ENCODE measurements at places on chromosomes 5 and 9.

DNA sequence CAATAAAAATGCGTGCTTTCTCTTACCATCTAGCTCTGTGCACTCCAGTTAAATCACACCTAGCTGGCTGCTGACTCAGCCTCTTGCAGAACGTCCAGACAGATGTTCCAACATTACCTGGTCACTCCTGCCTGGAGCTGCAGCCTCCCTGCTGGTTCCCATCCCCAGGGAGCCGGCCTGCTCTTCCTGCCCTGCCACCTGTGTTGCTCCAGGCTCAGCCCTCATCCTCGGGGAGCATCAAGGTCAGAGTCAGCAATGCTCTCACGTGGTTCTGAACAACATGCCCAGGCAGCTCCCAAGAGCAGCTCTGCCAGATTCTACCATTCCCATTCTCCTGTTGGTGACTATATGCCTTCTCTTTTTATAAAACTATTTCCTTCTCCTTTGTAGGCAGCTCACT lies 81.3 kb downstream of the GADD45G start:
- DNase-seq: no peak

GRCh38 chr9:90946982-90947381 lies 145.4 kb downstream of the SYK start:
- no peak for DNase-seq

DNA sequence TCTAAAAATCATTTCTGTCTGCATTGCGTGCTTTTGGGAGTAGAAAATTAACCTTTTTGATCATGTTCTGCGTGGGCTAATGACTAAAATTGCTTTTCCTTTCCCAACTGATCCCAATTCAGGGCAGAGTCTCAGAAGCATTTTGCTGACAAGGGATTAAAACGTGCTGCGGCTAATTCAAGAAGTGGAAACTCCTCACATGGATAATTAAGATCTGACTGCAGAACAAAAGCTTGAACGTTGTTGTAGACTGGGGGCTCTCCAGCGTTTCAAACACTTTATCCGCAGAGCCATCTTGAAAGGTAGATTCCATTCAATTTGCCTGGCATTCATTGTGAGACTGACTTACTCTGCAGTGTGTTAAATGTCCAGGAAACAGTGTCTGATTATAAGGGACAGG lies 485.3 kb upstream of the DMAC1 start:
- DNase-seq: no peak

DNA sequence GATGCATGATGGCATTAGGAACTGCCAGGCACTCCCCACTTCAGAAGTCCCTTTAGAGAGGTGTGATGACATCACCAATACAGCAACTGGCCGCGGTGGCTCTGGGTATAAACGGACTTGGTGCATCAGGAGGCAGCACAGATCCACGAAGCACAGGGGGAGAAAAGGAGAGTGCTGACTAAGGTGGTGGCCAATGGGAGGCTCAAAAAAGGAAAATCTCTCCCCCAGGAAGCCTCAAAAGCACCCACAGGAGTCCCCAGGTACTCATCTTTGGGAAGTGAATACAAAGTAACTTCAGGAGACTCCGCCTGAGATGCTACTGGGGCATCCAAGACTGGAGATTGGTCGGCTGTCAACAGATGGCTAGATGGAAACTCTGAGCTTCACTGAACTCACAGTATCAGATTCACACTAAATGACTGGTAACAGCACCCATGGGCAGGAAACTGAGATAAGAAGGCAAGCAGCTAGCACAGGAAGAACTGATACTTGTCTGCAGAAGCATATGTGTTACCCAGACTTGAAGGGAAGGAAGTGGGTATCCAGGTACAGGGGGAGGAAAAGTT lies 7.6 kb downstream of the TTC39B start:
- no peak for DNase-seq

DNA sequence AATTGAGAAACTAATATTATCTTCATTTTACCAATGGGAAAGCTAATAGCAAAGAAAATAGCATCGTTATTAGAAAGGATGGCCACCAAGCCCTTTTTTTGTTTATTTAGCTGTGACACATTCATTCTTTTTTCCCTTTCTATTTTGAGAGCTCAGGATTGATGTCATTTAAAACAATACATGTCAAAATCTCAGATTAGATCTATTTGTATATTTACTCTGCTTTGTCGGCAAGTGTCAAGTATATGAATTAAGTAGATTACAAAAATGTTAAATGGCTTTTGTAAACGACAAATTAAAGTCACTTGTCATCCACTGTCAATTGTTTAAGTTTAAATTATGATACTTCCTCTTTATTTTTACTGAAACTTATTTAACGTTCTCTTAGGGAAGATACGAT lies 118.9 kb downstream of the PAM start:
- no peak for DNase-seq

DNA sequence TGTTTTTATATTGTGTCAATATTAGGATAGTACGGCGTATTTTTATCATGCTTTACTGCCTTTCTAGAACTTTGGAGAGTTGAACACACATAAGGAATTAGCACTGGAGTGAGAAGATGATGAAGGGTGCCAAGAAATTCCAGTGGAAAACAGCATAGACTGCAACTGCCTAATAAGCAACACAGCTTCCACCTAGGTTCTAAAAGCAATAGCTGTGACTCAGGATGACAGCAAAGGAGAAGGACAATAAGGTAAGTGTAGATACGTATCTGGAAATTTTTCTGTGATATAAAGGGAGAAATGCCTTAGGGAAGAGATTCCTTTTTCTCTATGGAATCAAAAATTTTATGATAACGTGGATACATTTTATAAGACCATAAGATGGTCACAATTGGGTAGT lies 7.4 kb downstream of the PTPRD start:
- DNase-seq: no peak

GRCh38 chr5:113163328-113163727 lies 186.7 kb downstream of the DCP2 start:
- DNase-seq: no peak

DNA sequence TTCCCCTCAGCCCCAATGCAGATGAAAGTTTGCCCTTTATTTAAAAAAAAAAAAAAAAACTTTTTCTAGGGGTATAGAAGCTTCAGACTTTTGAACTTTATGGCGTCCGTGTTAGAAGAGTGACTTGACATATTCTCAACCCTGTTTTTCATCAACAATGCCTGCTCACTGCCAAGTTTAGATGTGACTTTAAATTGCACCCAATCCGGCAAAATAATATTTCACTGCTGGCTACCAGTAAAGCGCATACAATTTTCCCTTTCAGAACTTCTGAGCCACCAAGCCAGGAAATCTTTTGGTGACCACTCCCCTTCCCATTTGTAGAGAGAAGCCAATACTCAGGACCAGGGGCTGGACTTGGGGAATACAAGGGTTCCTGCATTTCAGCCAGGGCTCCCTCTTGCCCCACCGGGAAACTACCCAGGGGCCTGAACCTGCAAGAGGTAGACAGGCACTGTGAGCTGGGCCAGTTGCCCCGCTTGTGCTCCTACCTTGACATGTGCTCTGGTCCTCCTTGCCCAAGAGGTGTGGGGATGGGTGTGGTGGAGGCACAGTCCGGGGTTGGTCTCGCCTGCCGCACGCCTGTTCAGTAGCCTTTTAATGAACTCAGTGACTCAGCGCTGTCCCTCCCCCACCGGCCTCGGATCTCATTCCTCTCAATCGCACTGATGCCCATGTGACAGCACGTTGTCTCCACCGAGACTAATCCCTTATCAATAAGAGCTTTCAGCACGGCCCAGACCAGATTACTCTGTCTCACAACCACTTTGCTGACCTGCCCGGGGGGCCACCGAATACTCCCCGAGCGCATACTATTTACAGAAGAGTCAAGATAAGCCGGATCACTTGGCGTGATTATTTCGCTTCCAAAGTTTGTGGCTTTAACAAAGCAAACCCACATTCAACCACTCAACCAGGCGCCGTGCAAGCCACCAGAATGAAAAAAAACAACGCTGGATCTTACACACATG lies 226.4 kb downstream of the DCP2 start:
- no peak for DNase-seq

GRCh38 chr5:26889815-26890214 lies 148.6 kb downstream of the CDH9 start:
- DNase-seq: no peak

GRCh38 chr5:81749561-81750307 lies 1.2 kb downstream of the SSBP2 start:
- DNase-seq: peak; percentile 30

DNA sequence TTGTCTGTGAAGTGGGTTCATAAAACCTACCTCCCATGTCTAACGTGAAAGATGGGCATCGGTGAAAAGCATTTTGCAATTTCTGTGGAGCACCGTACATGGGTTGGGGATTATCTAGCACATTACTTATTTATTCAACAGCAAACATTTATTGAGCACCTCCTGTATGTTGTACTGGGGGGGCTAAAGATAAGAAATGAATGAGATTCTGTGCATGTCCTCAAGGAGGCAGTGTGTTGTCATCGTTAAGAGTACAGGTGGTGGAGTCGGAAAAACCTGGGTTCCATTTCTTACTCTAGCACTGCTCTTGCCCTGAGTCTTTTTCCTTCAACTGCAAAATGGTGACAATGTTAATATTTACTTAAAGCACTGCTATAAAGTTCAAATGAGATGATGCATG lies 30.4 kb upstream of the DENND1A start:
- DNase-seq: no peak

DNA sequence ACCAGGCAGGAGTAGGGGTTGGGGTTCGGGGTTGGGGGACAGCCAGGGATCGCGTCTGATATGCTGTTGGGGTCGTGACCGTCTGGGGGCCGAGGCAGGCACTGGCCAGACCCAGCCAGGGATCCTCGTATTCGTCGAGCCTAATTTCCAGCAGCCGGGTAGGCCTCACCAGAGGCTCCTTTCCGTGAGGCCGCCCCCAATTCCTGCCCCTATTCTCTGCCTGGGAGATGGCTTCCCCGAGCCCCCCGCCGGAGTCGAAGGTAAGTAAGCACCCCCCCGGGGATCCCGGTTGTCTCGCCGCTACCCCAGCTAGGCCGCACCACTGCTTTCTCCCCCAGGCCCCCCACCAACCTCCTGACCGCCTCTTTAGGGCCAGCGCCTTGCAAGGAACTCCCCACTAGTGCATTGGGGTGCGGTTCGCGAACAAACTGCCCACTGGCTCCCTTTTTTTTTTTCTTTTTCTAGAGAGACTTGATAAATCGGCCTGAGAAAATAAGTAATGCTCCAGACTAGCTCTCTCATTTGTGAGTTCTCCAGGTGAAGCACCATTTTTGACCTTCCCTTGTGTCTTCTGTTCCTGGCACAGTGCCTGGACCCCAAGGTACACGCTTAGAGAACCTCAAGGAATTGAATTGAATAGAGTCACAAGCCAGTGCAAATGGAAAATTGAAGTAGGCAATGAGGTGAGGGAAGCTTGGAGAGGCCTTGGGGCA lies 435 bp downstream of the ZNF189 start:
- no peak for DNase-seq

DNA sequence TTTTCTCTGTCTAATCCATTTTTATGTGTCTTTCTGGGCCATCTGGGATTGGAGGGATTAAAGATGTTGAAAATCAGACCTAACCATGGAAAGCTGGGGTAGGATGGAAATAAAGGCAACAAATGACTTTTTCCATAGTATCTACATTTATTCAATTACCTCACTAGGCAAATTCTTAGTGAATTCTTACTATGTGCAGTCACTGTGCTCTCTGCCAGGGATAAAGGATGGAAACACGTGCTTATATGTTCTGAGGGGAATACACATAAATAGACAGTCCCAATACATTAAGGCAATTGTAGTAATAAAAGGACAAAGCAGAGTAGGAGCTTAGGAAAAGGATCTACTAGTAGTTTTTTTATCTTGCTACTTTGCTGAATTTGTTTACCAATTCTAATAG lies 214.2 kb downstream of the PRR16 start:
- no peak for DNase-seq

DNA sequence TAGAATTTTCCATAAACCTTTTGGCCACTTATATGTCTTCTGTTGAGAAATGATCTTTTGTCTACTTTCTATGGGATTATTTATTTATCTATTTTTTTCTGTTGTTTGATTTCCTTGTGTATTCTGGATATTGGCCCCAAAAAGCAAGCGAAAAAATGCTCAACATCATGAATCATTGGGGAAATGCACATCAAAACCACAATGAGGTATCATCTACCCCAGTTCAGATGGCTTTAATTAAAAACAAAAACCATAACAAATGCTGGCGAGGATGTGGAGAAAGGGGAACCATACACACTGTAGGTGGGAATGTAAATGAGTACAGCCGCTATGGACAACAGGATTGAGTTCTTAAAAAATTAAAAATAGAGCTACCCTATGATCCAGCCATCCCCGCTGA lies 125.0 kb upstream of the LPCAT1 start:
- DNase-seq: no peak

GRCh38 chr9:79623799-79624721 lies 52.3 kb downstream of the TLE4 start:
- DNase-seq: no peak

DNA sequence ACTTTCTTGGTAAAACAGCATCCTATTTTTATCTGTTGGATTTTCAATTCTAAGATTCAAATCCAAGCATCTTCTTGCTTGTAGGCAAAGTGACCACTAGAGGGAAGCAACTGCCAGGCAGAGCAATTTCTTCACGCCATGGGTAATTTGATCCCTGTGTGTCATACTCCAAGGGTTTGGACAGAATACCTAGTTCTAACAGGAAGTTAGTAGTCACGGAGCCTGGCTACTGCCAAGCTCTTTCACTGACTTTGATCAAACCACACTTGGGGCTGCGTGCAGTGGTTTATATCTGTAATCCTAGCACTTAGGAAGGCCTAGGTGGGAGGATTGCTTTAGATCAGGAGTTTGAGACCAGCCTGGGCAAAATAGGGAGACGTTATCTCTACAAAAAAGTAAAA lies 473.6 kb upstream of the TNC start:
- no peak for DNase-seq

GRCh38 chr5:148998174-148998797 lies 64.6 kb downstream of the SH3TC2 start:
- no peak for DNase-seq

- DNase-seq: no peak
Observed at GRCh38 chr9:124973807-124974206, 32.9 kb upstream of the GOLGA1 start.

DNA sequence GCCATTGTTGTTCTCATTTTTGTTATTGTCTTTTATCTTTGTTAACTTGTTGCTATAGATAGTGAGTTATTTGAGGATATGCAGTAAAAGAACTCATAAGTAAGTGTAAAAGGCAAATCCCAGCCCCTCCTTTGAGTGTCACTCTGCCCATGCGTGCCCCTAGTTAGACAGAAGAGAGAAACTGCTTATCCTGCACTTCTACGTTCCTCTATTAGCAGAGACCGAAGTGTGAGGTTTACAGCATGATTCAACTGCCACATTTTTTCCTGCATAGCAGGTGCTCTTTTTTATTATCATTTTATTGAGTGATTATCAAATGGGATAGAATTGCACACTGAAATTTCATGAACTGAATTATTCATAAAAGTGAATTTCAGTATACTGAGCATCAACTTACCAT lies 12.0 kb upstream of the DNAH5 start:
- no peak for DNase-seq

- no peak for DNase-seq
Observed at GRCh38 chr5:159082474-159082873, 17.2 kb downstream of the EBF1 start.

- no peak for DNase-seq
Observed at GRCh38 chr5:120538644-120539043, 74.5 kb downstream of the PRR16 start.

- no peak for DNase-seq
Observed at GRCh38 chr5:37896159-37896558, 56.3 kb upstream of the GDNF start.

GRCh38 chr9:127049581-127049980 lies 72.9 kb downstream of the ANGPTL2 start:
- no peak for DNase-seq
